Activated naive CD8-positive, alpha-beta T cell treated with anti-CD3 and anti-CD28 coated beads, Interleukin-2, amount 10 ng/mL, durations not matched to agents 7 days and 5 days (primary cell): ENCODE measurements at places on chromosomes 2 and 18. TPM values are rescaled to one million over a fixed set of nuclear protein-coding genes. Genes with fewer than 3 reads are reported as not detected.

ITGB6 gene
- not detected for total RNA-seq

DNA sequence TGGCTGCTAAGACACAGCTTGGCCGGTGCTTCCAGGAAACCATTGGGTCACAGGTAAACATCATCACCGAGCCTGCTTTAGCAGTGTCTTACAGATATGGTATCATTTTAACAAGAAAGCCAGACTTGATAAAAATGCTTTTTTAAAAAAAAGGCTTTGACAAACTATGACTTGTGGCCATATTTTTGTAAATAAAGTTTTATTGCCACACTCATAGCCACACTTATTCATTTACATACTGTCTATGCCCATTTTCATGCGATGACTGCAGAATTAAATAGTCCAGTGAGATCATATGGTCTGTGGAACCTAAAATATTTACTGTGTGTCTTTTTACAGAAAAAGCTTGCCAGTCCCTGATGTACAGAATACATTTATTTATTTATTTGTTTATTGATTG, 242.0 kb downstream of the LTBP1 start:
- no peak for DNase-seq

GRCh38 chr2:60498127-60498815, 55.2 kb downstream of the BCL11A start:
- DNase-seq = no peak

- no peak for DNase-seq
These were observed 95.1 kb downstream of the FIGN start for GRCh38 chr2:163640542-163641193.

GRCh38 chr2:38527338-38528007, 75.3 kb downstream of the HNRNPLL start:
- DNase-seq = no peak

DNA sequence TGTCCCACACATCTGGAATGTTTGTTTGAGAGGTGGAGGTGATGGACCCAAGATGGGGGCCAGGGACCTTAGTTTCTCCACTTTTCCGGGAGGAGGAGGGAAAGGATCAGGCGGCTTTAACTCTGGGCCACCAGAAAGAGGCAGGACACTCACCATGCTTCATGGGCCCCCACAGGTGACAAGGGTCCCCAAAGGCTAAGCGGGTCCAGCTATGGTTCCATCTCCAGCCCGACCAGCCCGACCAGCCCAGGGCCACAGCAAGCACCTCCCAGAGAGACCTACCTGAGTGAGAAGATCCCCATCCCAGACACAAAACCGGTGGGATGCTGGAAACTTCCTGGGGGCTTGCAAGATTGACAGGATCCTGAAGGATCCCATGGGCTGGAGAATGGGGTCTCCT, 712 bp downstream of the SLC11A1 start:
- no peak for DNase-seq

DNA sequence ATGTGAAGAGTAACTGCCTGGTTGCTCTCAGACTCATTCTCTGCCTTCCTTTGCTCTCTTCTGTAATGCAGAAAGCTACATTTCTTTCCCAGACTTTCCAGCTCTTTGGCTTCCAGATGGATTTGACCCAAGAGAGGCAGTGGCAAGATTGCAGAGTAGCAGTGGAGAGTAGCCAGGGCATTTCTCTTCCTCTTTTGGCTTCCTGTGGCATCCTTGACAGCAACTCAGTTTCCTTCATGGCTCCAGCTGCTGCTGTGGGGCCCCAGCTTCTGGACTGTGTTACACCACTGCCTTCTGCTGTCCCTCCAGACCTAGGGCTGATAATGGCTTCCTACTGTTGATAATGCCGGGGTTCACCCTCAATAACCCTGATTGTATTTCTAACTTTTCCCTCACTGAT, 469.4 kb upstream of the SPRED2 start:
- DNase-seq = no peak

NEU2 gene
- not detected for total RNA-seq

DNA sequence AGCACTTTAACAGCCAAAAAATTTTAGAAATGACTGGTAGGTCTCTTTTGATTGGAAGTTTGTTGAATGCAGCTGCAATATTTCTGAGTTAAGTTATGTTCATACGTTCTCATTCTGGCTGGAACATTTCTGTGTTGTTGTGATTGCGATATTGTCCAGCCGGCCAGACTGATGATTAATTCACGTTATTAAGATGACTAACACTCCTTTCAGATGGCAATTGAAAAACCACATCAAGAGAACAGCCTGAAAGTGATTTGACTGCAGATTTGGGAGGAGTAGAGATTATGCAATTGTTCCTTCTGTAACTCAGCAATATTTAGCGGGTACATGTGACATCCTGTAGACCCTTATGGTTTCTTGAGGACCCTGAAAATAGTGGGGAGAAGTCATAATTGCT, 133.7 kb downstream of the FBXO15 start:
- DNase-seq = no peak

DNA sequence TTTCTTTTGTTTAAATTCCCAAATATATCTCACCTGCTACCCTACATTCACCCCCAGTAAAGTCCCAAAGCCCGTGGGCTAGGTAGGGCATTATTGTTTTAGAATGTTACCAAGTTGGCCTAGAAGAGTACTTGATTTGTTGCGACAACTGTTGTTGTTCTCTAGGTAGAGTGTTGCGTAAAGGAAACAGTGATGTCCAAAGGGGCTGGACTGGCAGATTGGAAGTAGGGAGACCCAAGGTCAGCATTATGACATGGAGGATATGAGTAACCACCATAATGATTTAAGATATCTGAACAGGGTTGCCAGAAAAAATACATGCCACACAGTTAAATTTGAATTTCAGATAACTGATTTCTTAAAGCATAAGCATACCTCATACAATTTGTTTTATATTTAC, 39.2 kb downstream of the SCN1A start:
- DNase-seq = no peak

- DNase-seq = no peak
These were observed 1.6 kb downstream of the ABCA12 start for GRCh38 chr2:215136669-215137328.

B4GALT6 gene
- 0.58 TPM for total RNA-seq

GRCh38 chr2:47064106-47064505, 91.0 kb downstream of the STPG4 start:
- DNase-seq = no peak
